ENCODE measurements at places on chromosomes 13 and 19.
A peak's percentile ranks its signal among the peaks of the same experiment; 100 is the strongest.

GRCh38 chr13:95485045-95485517, 67.4 kb upstream of the CLDN10 start:
- DNase-seq, result no peak

- DNase-seq, result no peak
These were observed 35.5 kb downstream of the DHRS12 start for GRCh38 chr13:51768378-51768921.

DNA sequence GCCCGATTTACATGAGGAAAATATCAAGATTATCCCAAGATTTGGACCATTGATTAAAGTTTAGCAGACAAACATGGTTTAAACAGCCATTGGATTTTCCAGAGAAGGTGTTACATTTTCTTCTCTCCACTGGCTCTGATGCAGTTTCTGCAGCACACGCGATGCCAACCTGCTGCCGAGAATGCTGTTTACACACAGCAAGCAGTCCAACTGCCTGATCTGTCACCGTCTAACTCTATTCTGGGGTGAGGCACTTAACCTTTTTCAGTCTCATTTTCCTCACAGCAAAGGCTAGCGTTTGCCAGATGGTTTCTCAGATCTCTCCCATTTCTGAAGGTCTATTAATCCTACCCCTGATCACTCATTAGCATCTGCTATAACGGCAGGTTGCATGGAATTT, 763.5 kb upstream of the GPC6 start:
- no peak for DNase-seq

GRCh38 chr19:5134691-5135090, 165.8 kb downstream of the KDM4B start:
- DNase-seq, result no peak

- DNase-seq, result no peak
These were observed 112.7 kb downstream of the OLFM4 start for GRCh38 chr13:53141336-53141735.

- DNase-seq, result no peak
These were observed 5.6 kb downstream of the ARGLU1 start for GRCh38 chr13:106562301-106562700.

DNA sequence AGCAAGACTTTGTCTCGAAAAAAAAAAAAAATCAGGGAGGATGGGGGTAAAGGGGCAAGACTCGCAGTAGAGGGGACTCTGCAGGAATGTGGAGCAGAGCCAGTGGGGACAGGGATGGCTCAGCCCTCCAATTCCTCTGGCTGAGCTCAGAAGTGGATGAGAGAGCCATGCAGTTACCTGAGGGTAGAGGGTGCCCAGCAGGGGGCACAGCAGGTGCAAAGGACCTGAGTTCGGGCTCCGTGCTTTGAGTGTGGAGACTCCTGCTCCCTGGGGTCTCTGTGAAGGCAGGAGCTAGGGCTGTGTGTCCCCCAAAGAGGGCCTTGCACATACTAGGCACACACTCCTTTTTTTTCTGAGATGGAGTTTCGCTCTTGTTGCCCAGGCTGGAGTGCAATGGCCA, 7.7 kb downstream of the DOCK6 start:
- DNase-seq, result no peak

GRCh38 chr13:100883453-100883852, 208.9 kb upstream of the TMTC4 start:
- DNase-seq, result no peak

DNA sequence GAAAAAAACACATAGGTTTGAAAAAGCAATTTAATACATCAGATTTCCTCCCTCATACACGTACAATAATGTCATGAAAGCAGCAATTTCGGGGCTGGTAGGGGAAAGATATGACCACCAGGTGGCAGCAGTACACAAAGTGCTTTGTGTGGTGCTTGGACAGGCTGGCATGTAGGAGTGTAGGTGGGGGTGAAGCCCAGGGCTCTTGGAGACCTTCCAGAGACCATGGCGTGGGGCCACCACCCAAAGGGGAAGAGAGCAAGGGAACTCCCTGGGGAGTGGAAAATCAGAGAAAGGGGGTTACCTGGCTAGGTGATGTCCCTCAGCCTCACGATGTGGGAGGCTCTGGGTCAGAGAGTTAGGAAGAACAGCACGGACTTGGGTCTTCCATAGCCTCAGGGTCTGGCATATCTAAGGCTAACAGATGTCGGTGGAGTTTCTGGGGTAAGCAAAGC, 11.8 kb upstream of the CCNA1 start:
- peak; percentile 29 for DNase-seq

DNA sequence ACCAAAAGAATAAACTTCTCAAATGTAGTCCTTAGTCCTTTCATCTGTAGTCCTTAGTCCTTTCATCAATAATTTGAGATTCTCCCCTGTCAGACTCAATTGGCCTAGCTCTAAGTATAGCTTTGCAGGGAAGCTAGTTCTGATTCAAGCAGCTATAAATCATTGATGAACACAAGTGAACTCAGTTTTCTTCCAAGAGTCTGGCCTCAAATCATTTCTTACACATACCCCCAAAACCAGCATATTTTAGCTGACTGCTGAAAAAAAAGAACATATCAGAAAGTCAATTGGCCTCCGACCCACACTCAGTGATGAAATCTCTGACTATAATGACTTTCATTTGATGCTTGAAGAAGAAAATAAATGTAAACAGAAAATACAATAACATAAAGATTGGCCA, 64.9 kb downstream of the TNFSF11 start:
- no peak for DNase-seq

GRCh38 chr19:41876847-41877832, at the start of gene CD79A:
CD79A (plus strand) TSS chr19:41877279; CDS start chr19:41877305, 26 bp downstream.
- no peak for DNase-seq

GRCh38 chr13:32824061-32824460, 192.2 kb upstream of the KL start:
- DNase-seq, result no peak

- no peak for DNase-seq
These were observed 48.3 kb upstream of the C1QTNF9B start for GRCh38 chr13:23945612-23946011.

GRCh38 chr13:32581177-32581786, 5.0 kb upstream of the PDS5B start:
- no peak for DNase-seq
